ENCODE measurements at places on chromosomes 16 and 17.

GRCh38 chr16:4869147-4869805 lies 22.0 kb downstream of the UBN1 start:
- no peak for DNase-seq

- DNase-seq = no peak
These were observed 220.1 kb downstream of the FOXL1 start for GRCh38 chr16:86798247-86799041.

DNA sequence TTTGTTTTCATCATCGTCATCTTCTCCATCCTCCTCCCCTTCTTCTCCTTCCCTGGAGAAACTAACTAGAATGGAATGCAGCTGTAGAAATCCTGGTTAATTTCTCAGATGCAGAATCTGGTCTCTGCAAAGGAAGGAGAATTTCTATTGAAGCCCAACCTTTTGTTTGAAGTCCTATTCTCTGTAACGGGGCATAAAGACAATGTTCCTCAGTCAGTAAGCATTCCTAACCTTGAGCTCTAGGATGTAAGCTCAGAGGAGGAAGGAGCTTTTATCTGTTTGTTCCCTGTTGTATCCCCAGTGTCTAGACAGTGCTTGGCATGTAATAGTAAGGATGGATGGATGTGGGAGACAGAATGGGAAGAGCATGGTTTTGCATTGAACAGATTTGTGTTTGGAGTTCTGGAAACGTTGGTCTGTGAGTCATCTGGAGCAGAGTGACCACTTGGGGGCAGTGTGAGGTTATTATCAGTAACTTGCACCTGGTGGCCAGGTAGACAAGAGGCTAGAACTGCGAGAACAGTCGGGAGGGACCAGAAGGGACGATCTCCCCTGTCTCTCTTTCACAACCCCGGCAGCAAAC lies 363.7 kb downstream of the SNX29 start:
- peak; percentile 72 for DNase-seq

GRCh38 chr17:63675607-63676546 lies 24.0 kb downstream of the LIMD2 start:
- DNase-seq = peak; percentile 83

- no peak for DNase-seq
These were observed 15.1 kb downstream of the SSH2 start for GRCh38 chr17:29914819-29915537.

- no peak for DNase-seq
These were observed 176.6 kb upstream of the IRX6 start for GRCh38 chr16:55147396-55147795.

GRCh38 chr16:23395732-23396131 lies 57.3 kb downstream of the COG7 start:
- DNase-seq = no peak

GRCh38 chr16:17509194-17509593 lies 38.4 kb upstream of the XYLT1 start:
- DNase-seq = peak; percentile 26

DNA sequence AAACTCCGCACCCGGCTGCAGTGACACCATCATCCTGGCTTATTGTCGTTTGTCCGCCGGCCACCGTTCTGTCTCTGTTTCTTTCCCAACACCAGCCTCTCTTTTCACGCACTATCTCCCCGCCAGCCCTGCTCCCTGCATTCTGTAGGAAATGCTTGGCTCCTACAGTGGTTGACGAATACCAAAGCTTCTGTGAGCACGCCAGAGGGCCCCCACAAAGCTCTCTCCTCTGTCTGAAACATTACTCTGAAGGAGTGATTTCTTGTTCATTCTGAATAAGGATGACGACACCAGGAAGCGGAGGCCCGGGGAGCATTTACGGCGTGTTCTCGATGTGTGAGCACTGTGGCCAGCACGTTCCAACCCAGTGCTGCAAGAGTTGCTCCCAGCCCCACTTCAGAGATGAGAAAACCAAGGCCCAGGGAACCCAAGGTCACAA lies 58.8 kb downstream of the ADCY9 start:
- no peak for DNase-seq

DNA sequence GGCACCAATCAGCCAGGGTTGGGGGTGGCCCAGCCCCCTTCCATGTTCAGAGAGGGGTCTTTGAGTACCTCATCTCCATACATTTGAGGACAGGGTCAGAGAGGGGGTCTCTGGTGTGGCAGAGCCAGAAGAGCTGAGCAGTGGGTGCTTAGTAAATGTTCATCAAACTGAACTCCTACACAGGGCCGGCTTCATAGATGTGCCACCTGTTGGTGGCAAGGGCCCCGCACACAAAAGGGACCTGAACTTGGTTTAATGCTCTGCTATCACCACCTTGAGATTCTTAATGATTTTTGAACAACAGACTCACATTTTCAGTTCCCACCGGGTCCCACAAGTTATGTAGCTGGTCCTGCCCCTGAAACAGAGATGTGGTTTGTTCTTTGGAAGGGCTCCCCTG lies 9.0 kb upstream of the C1QL1 start:
- DNase-seq = no peak

DNA sequence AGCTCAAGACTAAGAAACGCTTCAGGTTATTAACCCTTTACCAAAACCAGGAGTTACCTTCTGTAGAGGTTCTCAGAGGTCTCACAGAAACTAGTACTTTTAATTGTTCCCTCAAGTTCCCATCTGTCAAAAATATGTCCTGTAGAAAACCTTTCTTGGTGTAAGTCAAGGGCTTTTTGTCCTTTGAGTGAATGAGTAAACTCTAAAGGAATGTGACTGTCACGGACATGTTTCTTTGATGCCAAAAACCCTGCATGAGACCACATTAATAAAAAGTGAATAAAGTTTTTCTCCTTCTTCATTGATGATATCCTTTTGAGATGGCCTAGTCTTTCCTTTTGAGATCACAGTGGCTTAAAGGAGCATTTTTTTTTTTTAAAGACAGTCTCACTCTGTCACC lies 102.9 kb downstream of the NLK start:
- DNase-seq = peak; percentile 10

DNA sequence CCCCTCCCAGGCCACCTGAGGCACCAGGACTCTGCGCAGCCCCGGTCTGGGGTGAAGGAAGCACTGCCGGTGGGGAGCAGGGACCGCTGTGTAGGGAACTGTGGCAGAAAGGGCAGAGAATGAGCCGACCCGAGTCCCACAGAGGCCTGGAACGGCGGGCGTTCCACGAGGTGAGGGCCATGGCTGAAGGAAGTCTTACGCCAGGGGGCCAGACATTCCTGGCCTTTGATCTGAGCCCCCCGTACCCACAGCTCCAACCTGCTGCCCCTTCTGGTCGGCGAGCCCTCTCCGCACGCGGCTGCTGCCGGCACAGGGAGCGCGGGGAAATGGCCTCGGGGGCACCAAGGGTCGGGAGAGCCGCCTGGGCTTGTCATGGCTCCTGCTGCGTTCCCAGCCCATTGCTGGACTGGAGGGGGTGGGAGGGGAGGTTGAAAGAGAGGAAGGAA lies 1.4 kb upstream of the WNT3 start:
- DNase-seq = peak; percentile 76

- peak; percentile 67 for DNase-seq
These were observed 20.5 kb downstream of the SRCIN1 start for GRCh38 chr17:38585056-38585917.

DNA sequence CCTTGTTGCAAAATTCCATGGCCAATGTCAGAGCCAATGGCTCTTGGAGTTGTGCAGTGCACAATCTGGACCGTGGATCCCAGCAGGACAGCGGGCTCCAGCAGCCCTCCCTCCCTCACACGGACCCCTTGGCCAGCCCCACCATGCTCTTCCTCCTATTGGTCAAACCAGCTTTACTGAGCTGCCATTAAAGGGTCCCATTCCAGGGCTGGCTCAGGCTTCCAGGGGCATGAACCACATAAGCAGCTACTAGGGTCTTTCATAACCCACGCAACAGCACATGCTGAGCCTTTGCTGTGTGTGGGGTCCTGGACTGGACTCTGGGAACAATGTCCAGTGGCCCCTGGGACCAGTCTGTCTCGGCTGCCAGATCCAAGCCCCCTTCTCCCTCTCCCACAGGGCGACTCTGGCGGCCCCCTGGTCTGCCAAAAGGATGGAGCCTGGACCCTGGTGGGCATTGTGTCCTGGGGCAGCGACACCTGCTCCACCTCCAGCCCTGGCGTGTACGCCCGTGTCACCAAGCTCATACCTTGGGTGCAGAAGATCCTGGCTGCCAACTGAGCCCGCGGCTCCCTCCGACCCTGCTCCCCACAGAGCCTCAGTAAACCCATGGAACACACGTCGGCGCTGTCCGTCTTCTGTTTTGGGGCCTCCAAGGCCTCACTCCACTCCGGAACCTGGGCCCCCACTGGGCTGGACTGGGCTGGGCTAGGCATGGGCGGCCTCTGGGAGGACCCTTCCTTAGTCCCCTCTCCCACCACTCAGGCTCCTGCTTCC lies 5.7 kb downstream of the CTRB1 start:
- no peak for DNase-seq

DNA sequence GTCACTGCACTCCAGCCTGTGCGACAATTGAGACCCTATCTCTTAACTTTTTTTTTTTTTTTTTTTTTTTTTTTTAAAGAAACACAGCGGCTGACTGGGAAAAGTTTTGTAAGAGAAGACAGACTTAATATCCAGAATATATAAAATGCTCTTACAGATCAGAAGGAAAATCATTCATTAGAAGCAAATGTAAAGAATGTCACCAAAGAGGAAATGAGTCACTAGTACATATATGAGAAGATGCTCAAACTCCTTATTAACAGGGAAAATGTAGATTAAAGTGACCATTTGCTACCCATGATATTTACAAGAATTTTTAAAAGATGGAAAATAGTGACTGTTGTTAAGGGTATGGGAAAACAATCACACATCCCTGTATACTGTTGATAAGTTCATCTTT lies 48.9 kb downstream of the RABEP1 start:
- no peak for DNase-seq

- no peak for DNase-seq
These were observed 73.1 kb downstream of the LMF1 start for GRCh38 chr16:897701-898100.

- no peak for DNase-seq
These were observed 59.2 kb downstream of the BMERB1 start for GRCh38 chr16:15493466-15494180.

DNA sequence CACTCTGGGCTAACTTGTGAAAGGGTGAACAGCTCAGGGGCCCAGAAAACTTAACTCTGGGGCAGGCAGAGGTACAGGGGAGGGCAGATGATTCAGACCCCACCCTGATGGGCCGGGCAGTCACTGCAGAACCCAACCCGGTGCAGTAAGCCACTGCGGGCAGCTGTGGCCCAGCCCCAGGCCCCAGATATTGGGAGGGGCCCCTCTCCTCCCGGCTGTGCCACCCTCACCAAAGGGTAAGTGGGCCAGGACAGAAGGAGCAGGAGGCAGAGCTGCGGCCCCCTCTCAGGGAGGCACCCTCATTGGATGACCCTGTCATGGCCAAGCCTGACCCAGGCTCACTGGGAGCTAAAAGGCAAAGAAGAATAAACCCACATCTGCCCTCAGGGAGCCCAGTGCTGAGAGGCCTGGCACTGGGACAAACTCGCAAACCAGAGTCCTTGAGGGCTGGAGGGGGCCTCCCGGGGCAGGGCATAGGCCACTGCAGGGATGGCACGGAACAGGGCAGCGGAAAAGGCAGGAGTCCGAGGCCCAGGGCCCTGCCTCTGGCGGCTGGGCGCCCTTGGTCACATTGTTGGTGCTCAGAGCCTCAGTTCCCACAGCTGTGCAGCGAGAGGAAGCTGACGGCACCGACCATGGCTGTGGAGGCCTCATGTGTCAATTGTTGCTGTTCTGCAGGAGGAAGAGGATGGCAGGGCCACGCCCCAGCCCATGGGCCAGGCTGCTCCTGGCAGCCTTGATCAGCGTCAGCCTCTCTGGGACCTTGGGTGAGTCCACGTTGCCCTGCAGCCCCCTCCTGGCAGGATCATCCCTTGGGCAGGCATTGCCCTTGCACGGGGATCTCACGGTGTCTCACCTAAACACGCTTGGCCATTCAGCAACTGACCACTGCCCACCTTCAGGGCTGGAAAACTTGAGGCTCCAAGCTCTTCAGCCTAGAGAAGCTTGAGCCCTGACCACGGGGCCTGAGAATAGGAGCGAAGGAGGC lies 3.1 kb downstream of the ITGB4 start:
- DNase-seq = no peak

GRCh38 chr16:12975766-12976165 lies 74.4 kb downstream of the SHISA9 start:
- no peak for DNase-seq

GRCh38 chr17:376936-377863 lies 24.6 kb upstream of the RPH3AL start:
- peak; percentile 35 for DNase-seq

DNA sequence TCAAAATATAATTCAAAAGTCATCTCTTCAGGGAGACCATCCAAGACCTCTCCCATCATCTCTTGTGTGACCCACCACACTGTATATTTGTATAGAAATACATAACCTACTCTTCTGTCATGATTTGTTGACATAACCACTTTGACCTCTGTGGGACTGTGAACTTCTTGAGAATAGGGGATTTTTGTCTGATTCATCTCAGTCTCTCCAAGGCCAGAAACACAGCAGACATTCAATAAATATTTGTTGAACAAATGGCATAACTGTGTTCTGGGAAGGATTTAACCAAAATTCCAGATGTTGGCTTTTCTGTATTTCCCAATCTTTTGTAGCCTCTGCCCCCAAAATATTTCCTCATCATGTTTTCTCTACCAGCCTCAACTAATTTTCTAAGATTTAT lies 169.7 kb downstream of the CDH11 start:
- no peak for DNase-seq

GRCh38 chr16:46947900-46948547 lies 25.4 kb downstream of the DNAJA2 start:
- peak; percentile 30 for DNase-seq

DNA sequence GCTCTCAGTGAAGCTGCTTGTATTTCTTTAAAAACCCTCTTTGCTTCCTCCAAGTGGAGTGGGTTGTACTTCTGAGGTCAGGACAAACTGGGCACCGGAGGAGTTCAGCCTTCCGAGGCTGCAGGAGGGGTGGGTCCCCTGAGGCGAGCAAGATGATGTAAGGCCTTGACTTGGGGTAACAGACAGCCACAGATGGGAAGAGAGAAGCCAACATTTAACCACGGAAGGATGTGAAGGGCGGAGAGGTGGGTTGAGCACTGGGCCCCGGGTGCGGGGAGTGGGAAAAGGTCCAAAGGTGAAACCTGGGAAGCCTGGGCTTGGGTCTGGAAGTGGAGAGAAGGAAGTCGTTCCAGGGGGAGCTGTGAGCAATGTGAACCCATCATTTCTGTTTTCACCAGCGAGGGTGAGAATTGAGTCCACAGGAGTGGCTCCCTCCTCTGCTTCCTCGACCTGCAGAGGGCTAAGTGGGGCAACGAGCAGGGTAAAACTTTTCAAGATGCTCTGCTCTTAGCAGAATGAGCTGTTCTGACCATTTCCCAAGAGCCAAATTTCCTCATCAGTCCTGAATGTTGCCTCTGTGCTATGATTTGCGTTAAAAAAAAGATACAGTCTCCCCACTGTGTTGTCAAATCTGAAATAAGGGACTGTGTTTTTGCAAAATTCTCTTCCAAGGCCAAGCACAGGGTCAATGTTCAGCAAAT lies 137.7 kb upstream of the CRHR1 start:
- no peak for DNase-seq

DNA sequence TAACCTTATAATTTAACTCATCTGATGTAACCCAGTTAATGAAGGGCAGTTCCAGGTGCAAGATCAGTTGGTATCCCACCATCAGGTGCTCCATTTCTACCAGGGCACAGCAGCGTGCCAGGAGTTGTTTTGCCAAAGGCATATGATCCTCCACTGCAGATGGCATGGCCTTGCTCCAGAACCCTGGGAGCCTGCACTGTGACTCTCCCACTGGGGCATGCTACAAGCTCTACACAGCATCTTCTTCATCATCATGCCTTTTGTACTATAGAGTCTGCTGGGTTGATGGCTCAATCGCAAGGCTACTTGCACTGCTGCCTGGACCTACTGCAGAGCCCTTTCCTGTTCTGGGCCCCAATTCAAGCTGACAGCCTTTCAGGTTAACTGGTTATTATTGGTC lies 11.3 kb upstream of the MAPT start:
- DNase-seq = no peak
